ENCODE measurements at places on chromosomes 1 and 21. TPM values are rescaled to one million over a fixed set of nuclear protein-coding genes. Genes with fewer than 3 reads are reported as not detected.

DNA sequence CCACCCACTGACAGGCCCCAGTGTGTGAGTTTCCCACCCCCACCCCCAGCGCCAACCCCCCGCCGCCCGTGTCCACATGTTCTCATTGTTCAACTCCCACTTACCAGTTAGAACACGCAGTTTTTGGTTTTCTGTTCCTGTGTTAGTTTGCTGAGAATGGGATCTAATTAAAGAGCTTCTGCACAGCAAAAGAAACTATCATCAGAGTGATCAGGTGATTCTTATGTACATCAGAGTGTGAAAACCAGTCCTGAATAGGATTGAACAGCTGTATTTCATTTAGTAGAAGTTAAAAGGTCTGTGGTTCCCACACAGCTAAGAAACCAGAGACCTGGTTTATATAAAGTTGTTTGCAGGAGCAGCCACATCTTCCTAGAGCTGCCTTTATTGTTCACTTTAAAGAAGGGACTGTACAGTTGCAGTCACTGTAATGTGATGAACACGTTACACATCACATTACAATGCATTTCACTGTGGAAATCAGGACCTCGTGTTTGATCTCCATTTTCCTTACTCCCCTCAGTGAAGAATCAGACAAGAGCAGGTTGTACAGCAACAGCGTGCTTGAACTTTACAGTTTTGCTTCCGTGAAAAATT is 1.2 kb downstream of the GBP6 start:
- no peak for DNase-seq

- DNase-seq, result no peak
These were observed 276.3 kb upstream of the PTBP2 start for GRCh38 chr1:96445302-96445701.

DNA sequence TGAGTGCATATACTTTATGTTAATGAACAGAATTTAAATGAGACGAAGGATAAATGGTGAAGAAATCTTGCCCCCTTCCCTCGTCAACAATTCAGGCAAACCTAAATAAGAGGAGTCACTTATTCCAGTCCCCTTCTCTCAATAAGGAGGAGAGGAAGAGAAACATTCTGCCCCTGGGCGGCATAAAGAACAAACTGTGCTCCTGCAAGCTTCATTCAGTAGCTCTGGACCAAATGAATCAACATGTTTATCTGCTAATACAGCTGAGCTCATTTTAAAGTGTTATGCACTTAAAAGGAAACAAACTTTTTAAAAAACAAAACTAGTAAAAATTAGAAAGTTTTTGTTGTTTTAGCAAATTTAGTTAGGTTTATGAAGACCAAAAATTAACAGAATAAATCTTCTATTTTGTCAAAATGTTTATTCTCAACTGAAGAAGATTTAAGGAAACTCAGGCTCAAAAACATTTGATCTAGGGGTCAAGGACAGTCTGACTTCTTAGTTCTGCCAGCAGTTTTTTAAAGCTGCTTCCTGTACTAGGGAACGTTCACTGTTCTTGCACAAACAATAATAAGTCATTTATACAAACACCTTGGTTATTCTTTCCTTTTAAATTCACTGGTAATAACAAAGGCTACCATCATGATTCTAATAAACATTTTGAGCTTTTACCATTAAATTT is 58.3 kb downstream of the AKT3 start:
- no peak for DNase-seq

GRCh38 chr1:154258784-154259183 is 13.6 kb upstream of the HAX1 start:
- DNase-seq, result no peak

DNA sequence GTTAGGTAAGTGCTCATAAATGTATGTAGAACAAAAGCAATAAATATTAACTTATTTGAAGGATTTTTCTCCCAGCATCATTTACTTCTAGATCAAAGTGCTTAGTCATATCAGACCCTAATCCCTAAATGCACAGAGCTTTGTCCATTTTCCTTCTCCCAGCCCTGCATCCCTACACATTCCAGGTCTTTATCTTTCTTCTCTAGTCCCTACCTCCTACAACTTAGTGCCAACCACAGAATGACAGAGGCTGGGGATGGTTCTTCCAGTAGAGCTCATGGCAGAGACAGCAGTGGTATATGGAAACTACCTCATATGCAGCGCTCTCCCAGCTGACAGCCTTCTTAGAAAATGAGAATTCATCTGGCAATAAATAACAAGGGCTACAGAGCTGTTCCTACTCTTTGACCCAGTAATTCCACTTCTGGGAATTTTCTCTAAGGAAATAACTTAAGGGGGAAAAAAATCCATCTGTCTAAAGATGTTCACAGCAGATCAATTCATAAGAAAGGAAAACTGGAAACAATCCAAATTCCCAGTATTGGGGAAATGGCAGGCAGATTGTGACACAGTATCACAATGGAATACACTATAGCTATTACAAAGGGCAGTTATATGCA is 62.9 kb upstream of the ROR1 start:
- DNase-seq, result no peak

DNA sequence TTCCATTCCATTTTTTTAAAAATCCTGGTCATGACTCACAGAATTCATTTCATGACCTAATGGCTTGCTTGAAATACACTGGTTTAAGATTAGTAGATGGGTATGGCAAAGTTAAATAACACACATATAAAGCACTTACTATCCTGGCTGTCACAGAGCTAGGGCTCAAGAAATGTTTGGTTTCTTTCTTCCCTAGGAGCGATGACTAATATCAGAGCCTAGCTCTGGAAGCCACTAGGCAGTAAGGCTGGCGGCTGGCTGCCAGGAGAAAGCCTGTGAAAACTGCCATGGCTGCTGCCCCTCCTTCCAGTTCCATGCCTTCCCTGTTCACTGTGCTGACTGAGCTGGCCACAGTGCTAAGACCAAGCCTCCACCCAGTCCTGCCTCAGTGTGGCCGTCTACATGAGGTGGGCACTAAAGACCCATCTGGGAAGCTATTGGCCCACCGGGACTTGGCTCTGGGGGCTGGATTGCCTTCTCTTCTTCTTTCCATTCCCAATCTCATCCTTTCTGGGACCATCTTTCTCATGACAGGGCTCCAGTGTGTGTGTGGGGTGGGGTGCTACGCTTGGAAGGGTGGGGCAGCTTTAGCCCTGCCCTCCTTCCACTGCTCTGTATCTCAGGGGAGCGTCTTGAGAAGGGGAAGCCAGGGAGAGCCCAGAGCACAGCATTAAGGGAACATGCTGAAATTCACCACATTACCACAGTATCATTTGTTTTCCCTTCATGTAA is 10.8 kb upstream of the ASCL5 start:
- peak; percentile 96 for DNase-seq

GRCh38 chr21:36430841-36431240 is 45.6 kb downstream of the CHAF1B start:
- no peak for DNase-seq

GRCh38 chr1:26127235-26128163 is 15.9 kb downstream of the PDIK1L start:
- no peak for DNase-seq

GRCh38 chr1:203361945-203362719 is 11.2 kb upstream of the FMOD start:
- DNase-seq, result peak; percentile 66

- peak; percentile 19 for DNase-seq
These were observed 66.7 kb upstream of the ANGPTL3 start for GRCh38 chr1:62530516-62531154.

The ETNK2 gene
- 3.1 TPM for total RNA-seq

The SPATA17 gene
- not detected for total RNA-seq

All from HFFc6 (cell line).